HCEC 1CT (cell line): ENCODE measurements at places on chromosomes 3 and 15.

GRCh38 chr3:144317961-144318360 is 346.3 kb downstream of the DIPK2A start:
- no peak for DNase-seq

DNA sequence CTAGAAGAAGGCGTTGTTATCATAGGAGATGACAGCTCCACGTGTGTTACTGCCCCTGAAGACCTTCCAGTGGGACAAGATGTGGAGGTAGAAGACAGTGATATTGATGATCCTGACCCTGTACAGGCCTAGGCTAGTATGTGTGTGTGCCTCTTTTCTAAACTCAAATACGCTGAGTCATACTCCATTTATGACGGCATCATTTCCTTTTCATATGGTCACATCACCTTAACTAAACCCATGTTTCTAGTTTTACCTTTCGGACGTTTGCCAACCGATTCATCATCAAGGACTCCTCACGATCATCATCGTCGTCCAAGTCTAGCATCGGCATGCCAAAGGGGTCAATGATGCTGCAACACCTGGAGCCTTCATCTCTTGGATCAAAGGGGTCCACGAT is 149.0 kb downstream of the CBLB start:
- DNase-seq, result no peak

DNA sequence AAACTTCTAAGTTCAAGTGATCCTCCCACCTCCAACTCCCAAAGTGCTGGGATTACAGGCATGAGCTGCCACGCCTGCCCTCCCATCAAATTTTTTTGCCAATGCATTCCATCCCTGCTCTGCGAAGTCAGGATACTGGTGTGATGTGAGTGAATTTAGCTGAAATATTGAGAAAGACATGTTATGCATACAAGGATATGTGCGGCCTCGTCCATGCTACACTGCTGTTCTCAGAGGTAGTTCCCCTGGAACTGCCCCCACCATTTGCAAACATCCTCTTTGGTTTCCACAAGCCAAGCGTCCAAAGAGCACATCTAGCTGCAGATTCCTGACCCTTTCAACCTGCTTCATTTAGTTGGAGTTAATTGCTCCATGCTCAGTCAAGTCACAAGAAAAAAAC is 36.5 kb upstream of the BCL2A1 start:
- no peak for DNase-seq

GRCh38 chr15:33913459-33913858 is 54.8 kb upstream of the CHRM5 start:
- DNase-seq, result peak; percentile 12

DNA sequence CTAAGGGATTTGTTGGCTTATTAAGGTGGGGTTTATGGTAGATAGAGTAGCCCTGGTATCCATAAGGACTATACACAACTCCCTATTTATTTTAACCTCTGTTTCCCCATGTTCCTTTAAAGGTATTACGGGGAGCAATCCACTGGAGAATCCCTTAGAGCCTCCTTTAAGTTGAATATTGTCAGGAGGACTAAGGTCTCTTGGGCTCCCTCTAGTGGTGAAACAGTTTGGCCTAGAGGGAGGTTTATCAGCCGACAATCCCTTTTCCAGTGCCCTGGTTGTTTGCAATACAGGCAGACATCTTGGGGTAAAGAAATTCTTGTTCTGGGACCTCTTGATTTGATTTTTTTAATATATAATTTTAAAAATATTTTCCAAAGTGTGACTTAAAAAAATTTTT is 12.9 kb downstream of the OPA1 start:
- peak; percentile 56 for DNase-seq

DNA sequence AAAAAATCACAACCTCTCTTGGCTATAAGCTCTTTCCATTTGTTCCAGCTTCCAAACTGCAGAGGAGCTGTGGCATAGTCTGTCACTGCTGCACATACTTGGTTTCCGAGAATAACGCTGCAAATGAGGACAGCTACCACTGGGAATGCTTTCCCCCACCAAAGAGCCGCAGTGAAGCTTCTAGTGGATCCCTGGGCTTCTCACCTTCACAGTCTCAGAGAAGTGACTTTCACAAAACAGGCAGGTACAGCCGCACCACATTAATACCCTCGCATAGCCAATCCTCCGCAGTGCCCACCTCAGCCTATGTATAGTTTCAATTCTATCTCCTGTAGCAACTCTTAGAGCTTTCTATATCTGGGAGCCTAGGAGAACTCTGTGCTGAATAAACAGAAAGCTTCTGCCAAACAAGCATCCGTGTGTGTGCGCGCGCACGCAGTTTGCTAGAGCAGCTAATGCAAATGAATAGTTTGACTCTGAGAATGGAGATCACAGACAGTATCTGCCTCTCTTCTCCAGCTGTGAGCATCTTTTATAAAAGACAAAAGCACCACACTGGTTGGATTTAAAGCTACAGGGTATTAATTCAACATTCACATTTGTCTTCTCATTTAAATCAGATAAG is 81.9 kb upstream of the PLXND1 start:
- DNase-seq, result no peak

GRCh38 chr3:179391906-179392305 is 44.4 kb downstream of the MFN1 start:
- no peak for DNase-seq

- DNase-seq, result no peak
These were observed 18.3 kb upstream of the MYH15 start for GRCh38 chr3:108528459-108529252.

DNA sequence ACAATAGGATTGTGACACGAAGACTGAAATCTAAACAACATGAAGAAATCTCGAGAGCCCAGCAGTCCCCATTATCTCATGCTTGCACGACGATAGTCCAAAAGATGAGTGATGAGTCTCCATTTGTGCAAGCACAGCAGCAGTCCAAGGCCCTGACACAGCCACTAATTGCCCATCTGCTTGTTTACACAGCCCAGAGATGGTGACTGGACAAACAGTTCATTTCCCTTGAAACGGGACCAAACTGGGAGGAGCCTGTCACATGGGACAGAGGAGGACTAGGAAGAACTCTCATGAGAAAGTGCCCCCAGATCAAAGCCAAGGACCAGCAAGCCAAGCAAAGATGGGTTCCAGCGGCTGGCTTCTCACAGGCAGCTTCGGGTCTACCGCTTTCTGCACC is 121.0 kb downstream of the GREM1 start:
- peak; percentile 98 for DNase-seq
